A673 (cell line): ENCODE measurements at places on chromosomes 7 and 10. TPM values are rescaled to one million over a fixed set of nuclear protein-coding genes. Genes with fewer than 3 reads are reported as not detected.

- H3K27ac ChIP-seq = no peak overlapping the region
- peak; percentile 10 for DNase-seq
- H3K27me3 ChIP-seq = no peaks in the 10 kb centered on the region
- H3K36me3 ChIP-seq = no peaks in the 10 kb centered on the region
- H3K4me1 ChIP-seq = peaks cover 32% of the 10 kb centered on the region
- no peak overlapping the region for H3K4me3 ChIP-seq
Measured at GRCh38 chr10:20237091-20237570, 420.9 kb downstream of the PLXDC2 start.

- H3K27me3 ChIP-seq = no peaks in the 10 kb centered on the region
- H3K4me1 ChIP-seq = peaks cover 12% of the 10 kb centered on the region
- H3K36me3 ChIP-seq = no peaks in the 10 kb centered on the region
- no peak for DNase-seq
Measured at GRCh38 chr7:107613439-107613838, 33.4 kb downstream of the BCAP29 start.

GRCh38 chr10:133324198-133324792, 12.4 kb downstream of the CALY start:
- H3K4me1 ChIP-seq = peaks cover 11% of the 10 kb centered on the region
- peak overlapping the region; percentile 26 for H3K4me3 ChIP-seq
- no peaks in the 10 kb centered on the region for H3K36me3 ChIP-seq
- no peak overlapping the region for H3K27ac ChIP-seq
- H3K27me3 ChIP-seq = peaks cover 15% of the 10 kb centered on the region
- DNase-seq = peak; percentile 67

DNA sequence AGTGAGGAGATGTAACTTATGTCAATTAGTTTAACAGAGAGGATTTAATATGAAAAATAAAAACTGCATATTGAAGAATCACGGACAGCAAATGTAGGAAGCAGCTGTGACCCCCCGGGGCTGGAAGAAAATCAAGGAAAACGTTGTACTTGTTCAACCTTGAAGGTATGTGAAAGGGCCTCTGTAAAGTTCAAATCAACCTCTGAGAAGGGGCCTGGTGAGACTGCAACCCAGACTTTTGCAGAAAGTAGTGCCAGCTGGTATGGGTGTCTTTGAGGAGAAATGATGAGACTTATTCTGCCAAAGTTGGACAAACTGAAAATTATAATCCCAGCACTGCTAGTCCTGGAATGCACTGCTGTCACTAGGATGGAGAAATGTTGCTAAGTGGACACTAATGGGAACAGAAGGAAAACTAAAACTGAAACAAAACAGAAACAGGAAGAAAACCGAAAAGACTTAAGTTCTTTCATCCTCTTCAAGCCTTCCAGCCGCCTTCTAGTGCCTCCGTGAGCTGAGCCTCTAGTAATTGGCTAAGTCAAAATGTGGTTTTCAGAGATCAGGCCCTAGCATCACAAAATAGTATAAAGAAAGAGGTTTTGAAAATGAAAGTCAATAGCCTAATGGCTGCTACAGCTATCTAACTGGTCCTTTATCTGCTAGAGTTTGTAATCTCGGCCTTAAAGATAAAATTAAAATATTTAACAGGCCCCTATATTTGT, 253.7 kb upstream of the SORCS1 start:
- no peaks in the 10 kb centered on the region for H3K27me3 ChIP-seq
- no peaks in the 10 kb centered on the region for H3K36me3 ChIP-seq
- no peaks in the 10 kb centered on the region for H3K4me1 ChIP-seq
- no peak for DNase-seq
- no peak overlapping the region for H3K27ac ChIP-seq

DNA sequence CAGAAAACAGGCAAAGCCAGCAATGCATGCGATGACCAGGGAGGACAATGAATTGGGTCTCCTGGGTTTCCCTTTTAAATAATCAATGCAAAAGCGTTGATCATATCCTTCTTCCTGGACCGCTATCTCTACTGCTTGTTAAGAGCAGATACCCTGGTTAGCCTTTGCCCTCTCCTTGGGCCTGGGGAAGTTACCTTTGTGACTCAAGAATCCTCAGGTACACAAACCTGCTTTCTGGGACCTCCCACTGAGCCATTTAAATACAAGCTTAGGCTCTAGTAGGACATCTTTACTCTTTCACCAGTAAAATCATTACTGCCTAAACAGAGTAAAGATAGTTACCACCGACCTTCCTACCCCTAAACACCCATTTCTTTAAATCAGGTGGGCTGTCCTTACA, 173.9 kb downstream of the WNT2 start:
- H3K36me3 ChIP-seq = no peaks in the 10 kb centered on the region
- H3K4me3 ChIP-seq = no peak overlapping the region

- H3K27me3 ChIP-seq = no peaks in the 10 kb centered on the region
- no peak overlapping the region for H3K4me3 ChIP-seq
- H3K27ac ChIP-seq = no peak overlapping the region
- peaks cover 29% of the 10 kb centered on the region for H3K36me3 ChIP-seq
Measured at GRCh38 chr10:68987611-68988010, 992 bp upstream of the KIFBP start.

GRCh38 chr10:77031531-77032187, 605.9 kb downstream of the KCNMA1 start:
- peaks cover 25% of the 10 kb centered on the region for H3K4me1 ChIP-seq
- H3K27ac ChIP-seq = no peak overlapping the region
- DNase-seq = no peak
- no peaks in the 10 kb centered on the region for H3K36me3 ChIP-seq
- no peak overlapping the region for H3K4me3 ChIP-seq
- no peaks in the 10 kb centered on the region for H3K27me3 ChIP-seq

MMP21 gene
- total RNA-seq = not detected in 2 replicates

MINDY4 gene
- 3.8 and 4.0 TPM in 2 replicates for total RNA-seq

MYO1G gene
- 0.17 and 0.20 TPM in 2 replicates for total RNA-seq
